ENCODE measurements at places on chromosomes 11 and 22.

DNA sequence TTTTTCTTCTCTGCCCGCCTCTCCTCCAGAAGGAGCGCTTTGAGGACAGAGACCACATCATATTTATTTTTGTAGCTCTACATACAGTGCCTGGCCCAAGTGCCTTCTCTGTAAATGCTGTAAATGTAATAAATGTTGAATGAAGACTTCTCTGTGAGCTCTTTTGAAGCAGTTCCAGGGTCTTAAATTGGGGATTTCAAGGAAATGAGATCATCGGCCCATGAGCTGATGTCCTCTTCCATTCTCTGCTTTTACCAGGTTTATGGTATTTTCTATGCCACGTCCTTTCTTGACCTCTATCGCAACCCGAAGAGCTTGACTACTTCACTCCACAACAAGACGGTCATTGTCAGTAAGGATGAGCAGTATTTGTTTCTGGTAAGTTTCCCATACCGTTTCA is 165.7 kb upstream of the SORL1-AS1 start:
- DNase-seq: no peak

- DNase-seq: no peak
Measured at GRCh38 chr11:79697905-79698304, 257.1 kb upstream of the TENM4 start.

DNA sequence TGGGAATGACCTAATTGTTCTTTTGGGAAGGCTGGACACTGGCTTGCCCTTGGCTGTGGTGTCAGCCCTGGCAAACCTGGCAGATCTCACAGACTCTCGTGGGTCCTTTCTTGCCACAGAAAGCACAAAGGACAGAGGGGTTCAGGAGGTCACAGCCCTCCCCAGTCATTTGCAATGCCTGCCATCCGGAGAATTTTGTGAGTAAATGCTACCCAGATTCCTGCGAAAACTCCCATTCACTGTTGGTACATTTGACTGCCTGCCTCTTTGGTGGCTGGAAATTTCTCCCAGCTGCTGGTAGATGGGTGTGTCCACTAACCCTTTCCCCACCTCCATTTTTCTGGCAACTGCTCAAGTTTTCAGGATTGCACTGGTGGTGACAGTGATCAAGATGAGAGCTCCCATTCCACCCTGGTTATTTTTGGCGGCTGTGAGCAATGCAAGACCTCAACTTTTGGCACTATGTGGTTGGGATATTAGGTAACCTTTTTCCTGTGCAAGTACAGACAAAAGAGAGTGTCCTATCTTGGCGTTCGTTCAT is 155.7 kb downstream of the NAV2 start:
- DNase-seq: peak; percentile 47

DNA sequence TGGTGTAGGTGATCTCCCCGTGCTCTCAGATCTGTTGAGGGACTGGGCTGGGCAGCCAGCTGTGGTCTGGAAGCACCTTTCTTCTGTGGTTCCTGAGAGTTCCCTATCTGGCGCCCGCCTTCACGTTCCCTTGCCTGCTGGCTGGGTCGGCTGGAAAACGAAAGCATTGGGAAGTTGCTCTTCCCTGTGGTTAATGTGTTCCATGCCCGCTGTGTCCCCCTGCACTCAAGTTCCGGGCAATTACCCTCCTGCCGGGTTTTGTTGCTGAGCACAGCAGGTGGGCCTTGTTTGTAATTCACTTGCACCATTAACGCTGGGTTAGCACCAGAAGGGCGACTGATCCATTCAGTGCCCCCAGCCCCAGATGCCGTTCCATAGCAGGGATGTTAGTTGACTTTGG is 134.1 kb downstream of the GRIK4 start:
- DNase-seq: no peak

GRCh38 chr22:24873226-24873625 is 67.2 kb downstream of the SGSM1 start:
- DNase-seq: no peak
